ENCODE measurements at places on chromosomes 16 and 17.

DNA sequence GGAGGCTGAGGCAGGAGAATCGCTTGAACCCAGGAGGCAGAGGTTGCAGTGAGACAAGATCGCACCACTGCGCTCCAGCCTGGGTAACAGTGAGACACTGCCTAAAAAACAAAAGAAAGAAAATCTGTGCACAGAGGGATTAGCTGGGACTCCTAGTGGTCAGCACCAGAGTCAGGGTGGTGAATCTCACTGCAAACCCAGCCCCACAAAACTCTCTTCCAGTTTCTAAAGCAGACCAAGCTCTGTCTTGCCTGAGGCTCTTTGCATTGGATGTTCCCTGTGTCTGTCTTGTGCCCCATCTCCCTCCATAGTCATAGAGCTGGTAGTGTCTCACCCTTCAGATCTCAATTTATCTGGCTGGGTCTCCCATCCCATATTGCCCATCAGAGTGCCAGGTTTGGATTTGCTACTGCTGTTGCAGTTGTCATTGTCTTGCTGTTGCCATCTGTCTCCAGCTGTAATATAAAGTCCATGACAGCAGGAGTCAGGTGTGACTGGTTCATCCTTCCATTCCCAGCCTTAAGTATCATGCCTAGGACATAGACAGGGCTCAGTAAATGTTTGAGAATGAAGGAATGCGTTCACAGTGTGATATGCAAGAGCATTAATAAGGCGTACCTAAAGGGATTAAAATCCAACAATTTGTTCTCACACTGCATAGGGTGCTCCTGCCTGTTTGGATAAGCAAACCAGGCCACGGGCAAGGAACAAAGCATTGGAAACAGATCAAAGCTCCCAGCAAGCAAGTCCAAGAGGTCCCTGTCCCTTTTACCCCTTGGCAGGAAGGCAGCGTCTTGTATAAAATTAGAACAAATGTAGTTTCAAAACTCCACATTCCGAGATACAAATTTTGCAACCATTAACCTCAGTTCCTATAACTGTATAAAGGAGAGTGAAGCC is 614.6 kb upstream of the CDH5 start:
- H3K27me3 ChIP-seq: no peaks in the 10 kb centered on the region
- H3K27ac ChIP-seq: no peak overlapping the region
- H3K36me3 ChIP-seq: no peaks in the 10 kb centered on the region
- DNase-seq: no peak

DNA sequence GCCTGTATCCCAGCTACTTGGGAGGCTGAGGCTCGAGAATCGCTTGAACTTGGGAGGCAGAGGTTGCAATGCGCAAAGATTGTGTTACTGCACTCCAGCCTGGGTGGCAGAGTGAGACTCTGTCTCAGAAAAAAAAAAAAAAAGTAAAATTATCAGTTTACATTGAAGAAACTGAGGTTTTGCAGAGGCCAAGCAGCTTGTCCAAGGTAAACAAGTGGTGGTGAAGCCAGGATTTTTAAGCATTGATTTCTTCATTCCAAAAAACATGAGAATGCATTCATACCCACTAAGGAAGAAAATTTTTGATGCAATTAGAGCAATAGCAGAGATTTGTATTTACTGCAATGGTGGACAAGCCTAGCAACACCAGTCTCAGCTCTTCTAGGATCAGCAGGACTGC is 52.7 kb downstream of the CENPV start:
- H3K4me1 ChIP-seq: peaks cover 4% of the 10 kb centered on the region
- H3K27me3 ChIP-seq: no peaks in the 10 kb centered on the region
- peaks cover 3% of the 10 kb centered on the region for H3K36me3 ChIP-seq
- no peak for DNase-seq

- H3K27ac ChIP-seq: no peak overlapping the region
- no peaks in the 10 kb centered on the region for H3K4me1 ChIP-seq
- peaks cover 14% of the 10 kb centered on the region for H3K27me3 ChIP-seq
Measured at GRCh38 chr17:77815127-77815905, 143.2 kb upstream of the TNRC6C start.

- no peak overlapping the region for H3K27ac ChIP-seq
- no peaks in the 10 kb centered on the region for H3K4me1 ChIP-seq
- no peaks in the 10 kb centered on the region for H3K36me3 ChIP-seq
Measured at GRCh38 chr17:45841883-45842525, 2.7 kb upstream of the SPPL2C start.

DNA sequence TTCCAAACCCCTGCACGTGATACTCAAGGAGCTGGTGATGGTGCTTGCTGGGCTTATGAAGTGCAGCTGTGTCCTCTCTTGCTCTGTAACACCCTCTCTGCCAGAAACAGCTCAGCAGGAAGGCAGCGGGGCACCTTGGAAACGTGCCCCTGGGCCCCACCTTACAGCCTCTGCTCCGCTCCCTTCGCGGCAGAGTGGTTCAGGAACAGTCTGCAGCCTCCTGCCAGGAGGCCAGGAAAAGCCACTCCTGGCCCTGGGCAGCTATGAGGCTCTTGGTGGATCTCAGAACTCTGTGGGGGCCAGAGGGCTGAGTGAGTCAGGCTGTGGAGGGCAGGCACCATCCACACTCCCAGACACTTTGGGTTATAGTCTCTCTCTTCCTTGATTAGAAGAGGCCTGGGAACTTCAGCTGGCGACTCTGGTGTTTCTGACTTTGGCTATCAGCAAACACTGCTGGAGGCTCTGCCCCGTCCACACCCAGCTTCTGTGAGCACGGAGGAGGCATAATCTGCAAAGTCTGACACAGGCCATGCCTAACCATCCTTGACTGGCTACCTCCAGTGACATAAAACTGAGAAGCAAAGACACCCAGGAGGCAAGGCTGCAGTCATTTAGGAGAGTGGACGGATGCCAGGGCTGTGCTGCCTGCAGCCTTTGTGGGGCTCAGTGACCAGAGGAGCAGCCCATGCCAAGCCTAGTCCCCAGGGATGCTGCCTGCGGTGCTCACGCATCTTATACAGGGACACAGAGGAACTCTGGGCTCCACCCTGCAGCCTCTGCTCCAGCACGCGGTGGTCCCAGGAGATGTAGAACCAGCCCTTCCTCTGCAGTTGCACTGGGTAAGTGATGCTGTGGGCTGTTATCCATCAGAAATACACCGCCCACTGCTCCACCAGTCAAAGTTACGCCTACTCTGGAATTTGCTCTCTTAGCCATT is 65.3 kb downstream of the METRNL start:
- no peaks in the 10 kb centered on the region for H3K36me3 ChIP-seq
- no peak overlapping the region for H3K27ac ChIP-seq

DNA sequence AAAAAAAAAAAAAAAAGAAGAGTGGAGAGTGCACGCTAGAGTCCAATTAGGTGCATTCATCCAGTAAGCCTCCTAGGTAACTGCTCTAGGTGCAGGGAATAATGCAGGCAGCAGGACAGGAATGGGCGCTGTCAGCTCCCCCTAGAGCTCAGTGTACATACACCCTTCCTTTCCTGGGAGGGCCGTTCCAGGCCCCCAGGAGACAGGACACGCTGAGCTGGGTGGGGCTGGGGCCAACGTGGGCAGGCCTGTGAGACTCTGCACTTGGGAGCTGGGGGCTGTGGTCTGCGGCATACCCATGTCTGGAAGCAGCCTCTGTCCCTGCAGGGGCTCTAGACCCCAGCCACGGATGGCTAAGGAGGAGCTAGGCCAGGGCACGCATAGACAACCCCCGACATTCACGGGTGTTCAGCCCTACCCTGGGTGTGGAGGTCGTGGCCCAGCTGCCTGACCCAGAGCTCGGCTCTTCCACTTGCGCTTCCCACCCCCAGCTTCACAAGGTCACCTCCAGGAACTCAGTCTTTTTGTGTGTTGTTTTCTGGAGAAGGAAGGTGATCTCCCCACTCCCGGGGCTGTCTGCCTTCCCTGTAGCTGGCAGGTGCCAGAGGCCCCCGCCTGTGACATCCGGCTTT is 1.0 kb upstream of the ANTKMT start:
- H3K4me3 ChIP-seq: peak overlapping the region; percentile 75
- H3K27me3 ChIP-seq: peaks cover 8% of the 10 kb centered on the region

- DNase-seq: peak; percentile 86
- H3K27me3 ChIP-seq: no peaks in the 10 kb centered on the region
- peaks cover 19% of the 10 kb centered on the region for H3K36me3 ChIP-seq
Measured at GRCh38 chr16:30874821-30875717, 18.8 kb downstream of the BCL7C start.

GRCh38 chr17:3771140-3771539 is 29.8 kb downstream of the ITGAE start:
- no peak overlapping the region for H3K27ac ChIP-seq
- H3K4me3 ChIP-seq: no peak overlapping the region
- peaks cover 30% of the 10 kb centered on the region for H3K4me1 ChIP-seq
- no peak for DNase-seq
- H3K27me3 ChIP-seq: peaks cover 2% of the 10 kb centered on the region

GRCh38 chr17:61179380-61179806 is 220.2 kb upstream of the TBX2 start:
- H3K27me3 ChIP-seq: peaks cover 2% of the 10 kb centered on the region
- DNase-seq: no peak
- peaks cover under 1% of the 10 kb centered on the region for H3K36me3 ChIP-seq
- H3K4me1 ChIP-seq: no peaks in the 10 kb centered on the region
- H3K4me3 ChIP-seq: no peak overlapping the region
- H3K27ac ChIP-seq: no peak overlapping the region

GRCh38 chr17:51711581-51711980 is 446.9 kb downstream of the CA10 start:
- no peaks in the 10 kb centered on the region for H3K4me1 ChIP-seq
- no peak overlapping the region for H3K27ac ChIP-seq
- H3K36me3 ChIP-seq: no peaks in the 10 kb centered on the region
- H3K27me3 ChIP-seq: peaks cover 3% of the 10 kb centered on the region
- H3K4me3 ChIP-seq: no peak overlapping the region

DNA sequence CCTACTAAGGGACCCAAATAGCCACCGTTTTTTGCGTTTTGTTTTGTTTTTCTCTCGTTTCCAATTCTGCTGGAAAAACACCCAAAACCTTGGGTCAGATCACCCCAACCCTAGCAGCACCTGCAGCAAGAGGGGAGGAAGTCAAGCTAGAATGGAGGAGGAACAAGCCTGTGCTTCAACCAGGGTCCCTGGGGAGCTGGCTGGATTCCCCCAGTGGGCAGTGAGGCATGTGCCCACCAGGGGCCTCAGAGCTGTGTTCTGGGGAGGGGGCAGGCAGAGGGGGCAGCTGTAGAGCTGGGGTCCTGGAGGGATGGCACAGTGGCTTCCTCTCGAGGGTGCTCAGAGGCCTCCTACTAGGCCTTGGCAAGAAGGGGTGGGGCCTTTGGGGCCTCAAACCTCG is 6.5 kb downstream of the CD79B start:
- DNase-seq: no peak
- peaks cover 7% of the 10 kb centered on the region for H3K36me3 ChIP-seq
- H3K4me3 ChIP-seq: no peak overlapping the region
- H3K27me3 ChIP-seq: peaks cover 2% of the 10 kb centered on the region

DNA sequence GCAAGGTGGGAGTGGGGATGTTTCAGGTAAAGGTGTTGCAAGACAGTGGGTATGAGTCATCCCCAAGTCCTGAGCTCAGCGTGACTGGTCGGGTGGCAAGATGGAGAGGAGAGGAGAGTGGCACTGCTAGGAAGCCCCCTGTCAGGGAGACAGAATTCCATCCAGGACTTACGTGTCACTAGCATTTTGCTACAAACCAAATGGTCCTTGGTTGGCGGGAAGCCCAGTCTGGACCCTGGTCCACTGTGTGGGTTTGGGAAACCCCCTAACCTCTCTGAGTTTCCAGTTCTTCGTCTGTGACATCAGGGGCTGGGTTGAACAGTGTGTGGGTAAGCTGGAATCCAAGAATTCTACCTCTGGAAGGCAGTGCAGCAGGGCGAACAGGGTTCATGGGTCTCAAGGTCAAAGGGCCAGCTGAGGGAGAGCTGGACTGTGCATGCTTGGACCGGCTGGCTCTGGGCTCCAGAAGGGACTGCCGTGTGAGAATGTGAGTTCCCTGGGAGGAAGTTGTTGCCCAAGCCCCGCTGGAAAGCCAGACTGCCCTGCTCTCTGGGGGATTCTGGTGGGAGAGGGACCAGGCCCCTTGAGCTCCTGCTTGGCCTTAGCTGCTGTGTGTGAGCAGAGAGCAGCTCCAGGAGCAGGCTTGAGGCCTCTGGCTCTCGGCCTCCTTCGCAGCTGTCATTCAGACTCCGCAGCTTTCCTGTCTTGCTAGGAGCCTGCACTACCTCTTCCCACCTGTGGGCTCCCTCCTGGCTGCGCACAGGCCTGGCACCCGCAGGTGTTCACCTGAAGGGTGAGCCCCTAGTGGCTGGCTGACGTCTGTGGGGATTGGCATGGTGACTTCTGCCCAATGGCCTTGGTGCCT is 84.6 kb downstream of the NT5M start:
- DNase-seq: no peak
- H3K27me3 ChIP-seq: peaks cover 4% of the 10 kb centered on the region
- H3K27ac ChIP-seq: no peak overlapping the region
- H3K36me3 ChIP-seq: no peaks in the 10 kb centered on the region
- no peak overlapping the region for H3K4me3 ChIP-seq

GRCh38 chr17:8439681-8440080 is 4.0 kb downstream of the NDEL1 start:
- no peak for DNase-seq
- peaks cover 8% of the 10 kb centered on the region for H3K36me3 ChIP-seq
- no peak overlapping the region for H3K27ac ChIP-seq
- peaks cover 45% of the 10 kb centered on the region for H3K4me1 ChIP-seq
- no peaks in the 10 kb centered on the region for H3K27me3 ChIP-seq

DNA sequence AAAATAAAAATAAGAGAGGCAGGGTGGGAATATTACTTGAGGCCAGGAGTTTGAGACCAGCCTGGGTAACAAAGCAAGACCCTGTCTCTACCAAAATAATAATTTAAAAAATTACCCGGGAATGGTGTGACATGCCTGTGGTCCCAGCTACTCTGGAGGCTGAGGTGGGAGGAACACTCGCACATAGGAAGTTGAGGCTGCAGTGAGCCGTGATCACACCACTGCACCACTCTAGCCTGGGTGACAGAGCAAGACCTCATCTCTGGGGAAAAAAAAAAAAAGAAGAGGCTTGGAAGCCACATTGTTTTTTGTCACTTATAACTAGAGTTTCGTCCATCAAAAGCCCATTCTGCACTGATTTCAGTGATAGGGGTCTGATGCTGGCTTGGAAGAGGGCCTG is 3.3 kb upstream of the TMEM235 start:
- H3K36me3 ChIP-seq: peaks cover 10% of the 10 kb centered on the region
- no peak overlapping the region for H3K4me3 ChIP-seq
- peaks cover 34% of the 10 kb centered on the region for H3K27me3 ChIP-seq
- no peak overlapping the region for H3K27ac ChIP-seq
- no peak for DNase-seq

- no peak overlapping the region for H3K27ac ChIP-seq
- no peaks in the 10 kb centered on the region for H3K36me3 ChIP-seq
- H3K4me1 ChIP-seq: no peaks in the 10 kb centered on the region
- H3K4me3 ChIP-seq: no peak overlapping the region
- H3K27me3 ChIP-seq: no peaks in the 10 kb centered on the region
Measured at GRCh38 chr17:53757559-53757958, 65.2 kb upstream of the KIF2B start.
